ENCODE measurements at places on chromosomes 2 and 18.

DNA sequence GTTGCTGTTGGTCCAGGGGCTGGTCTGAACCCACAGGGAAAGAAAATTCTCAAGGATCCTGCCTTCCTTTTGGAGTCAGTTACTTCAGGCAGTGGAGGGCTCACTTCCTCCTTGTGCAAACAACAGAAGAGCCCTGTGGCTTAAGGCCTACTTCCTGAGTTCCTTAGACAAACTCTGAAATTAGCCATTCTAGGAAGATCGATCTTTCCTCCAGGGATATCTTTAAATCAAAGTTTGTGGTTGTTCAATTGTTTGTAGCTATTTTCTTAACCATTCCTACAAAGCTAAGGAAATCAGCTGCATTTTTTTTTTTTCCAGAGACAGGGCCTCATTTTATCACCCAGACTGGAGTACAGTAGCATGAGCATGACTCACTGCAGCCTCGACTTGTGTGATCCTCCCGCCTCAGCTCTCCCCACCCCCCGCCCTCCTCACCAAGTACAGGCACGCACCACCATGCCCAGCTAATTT is 156.0 kb downstream of the TANC1 start:
- DNase-seq: peak; percentile 86

DNA sequence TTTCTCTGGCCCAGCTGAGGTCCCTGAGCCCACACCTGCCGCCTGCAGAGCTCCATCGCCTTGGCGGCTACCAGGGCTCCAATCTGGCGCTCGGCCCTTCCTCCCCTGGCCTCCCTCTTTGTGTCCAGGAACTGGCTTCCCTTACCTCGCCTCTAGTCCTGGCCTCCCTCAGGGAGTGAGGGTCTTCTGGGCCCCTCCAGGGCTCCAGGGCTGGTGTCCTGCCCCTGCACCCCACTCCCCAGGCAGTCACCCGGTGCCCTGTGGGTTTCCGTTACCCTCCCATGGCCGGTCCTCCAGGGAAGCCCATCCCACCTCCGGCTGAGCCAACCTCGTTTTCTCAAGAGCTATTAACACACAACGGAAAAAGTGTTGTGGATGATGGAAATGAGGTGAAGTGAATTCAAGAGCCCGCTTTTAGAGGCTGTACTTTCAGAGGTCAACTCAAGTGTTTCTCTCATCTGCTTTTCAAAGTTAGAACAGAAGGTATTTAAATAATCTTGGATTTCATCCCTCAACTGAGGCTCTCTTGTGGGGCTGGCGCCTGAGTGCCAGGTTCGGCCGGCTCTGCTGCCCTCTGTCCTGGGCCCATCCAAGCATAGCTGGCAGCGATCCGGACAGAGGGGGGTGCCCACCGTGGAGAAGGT is 131.9 kb downstream of the ASB1 start:
- DNase-seq: no peak

GRCh38 chr18:45793264-45793965 is 32.1 kb upstream of the SIGLEC15 start:
- peak; percentile 99 for DNase-seq

DNA sequence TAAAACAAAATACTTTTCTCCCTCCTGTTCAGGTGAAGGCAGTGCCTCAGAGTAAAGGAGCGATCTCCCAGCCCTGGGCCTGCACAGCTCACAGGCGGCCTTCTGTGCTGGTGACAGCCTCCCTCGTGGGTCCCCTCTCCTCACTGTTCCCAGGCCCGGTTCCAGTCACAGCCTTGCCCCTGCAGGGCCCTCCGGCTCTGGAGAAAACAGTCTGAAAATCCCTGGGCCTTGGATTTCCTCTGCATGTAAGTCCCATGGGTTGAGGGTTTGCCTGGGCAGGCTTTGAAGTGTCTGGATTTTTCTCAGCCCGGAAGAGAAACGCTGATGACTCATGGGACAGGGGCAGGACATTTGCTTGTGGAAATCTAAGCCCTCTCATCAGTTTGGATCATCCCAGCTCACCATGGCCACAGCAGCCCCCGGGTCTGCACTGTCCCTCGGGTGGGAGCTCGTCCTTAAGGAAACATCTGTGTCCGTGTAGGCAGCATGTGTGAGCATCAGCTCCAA is 186.1 kb upstream of the RAB12 start:
- DNase-seq: peak; percentile 61

GRCh38 chr2:160747501-160748170 is 254.0 kb upstream of the RBMS1 start:
- peak; percentile 73 for DNase-seq

- no peak for DNase-seq
Observed at GRCh38 chr18:3753106-3753505, 303.1 kb downstream of the TGIF1 start.

DNA sequence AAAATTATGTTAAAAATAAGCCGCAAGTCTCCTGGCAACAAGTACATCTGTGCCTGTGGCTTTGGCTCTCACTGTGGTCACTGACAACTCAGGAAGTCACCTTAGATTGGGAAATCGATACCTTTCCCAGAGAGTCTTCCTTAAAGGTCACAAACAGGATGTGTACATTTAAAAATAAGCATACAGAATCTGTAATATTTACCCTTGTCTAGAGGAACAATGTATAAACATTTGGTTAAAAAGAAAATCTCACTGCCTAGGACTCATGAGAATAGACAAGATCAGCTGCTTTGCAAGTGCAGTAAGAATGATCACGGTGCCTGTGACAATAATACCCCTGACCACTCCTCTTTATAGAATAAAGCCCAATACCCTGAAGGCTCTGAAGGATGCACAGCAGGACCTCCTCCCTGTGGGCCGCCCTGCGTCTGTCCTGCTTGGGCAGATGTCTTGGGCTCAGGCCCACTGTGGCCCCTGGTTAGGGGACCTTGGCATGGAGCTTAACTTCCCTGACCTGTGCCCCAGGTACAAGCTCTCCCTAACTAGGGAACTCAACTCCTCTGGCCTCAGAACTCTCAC is 98.0 kb upstream of the MGAT4A start:
- DNase-seq: no peak

- DNase-seq: no peak
Observed at GRCh38 chr2:177548636-177549035, 156.1 kb downstream of the AGPS start.

- DNase-seq: no peak
Observed at GRCh38 chr18:42659187-42659586, 456.3 kb downstream of the RIT2 start.

GRCh38 chr18:49520661-49521145 is 33.7 kb upstream of the C18orf32 start:
- peak; percentile 60 for DNase-seq

GRCh38 chr2:8754106-8754776 is 72.4 kb downstream of the ID2 start:
- DNase-seq: no peak

GRCh38 chr2:215405722-215406581 is 29.9 kb downstream of the FN1 start:
- DNase-seq: no peak

DNA sequence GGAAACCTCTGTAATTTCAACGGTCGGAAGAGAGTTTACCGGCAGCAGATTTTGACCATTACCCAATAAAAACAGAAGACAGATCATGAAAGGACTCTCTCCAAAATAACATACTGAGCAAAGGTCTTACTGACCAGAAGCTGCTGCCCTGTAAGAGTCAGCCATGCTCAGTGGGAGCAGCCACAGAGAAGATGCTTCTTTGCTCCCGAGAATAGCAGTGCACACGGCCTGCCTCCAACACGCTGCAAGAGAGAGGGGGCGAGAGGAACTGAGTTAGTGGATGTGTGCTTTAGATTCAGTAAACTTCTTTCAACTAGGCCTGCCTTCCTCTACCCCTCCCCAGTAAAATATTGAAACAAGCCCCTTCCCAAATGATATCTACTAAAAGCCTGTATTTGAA is 103.7 kb downstream of the NCK2 start:
- no peak for DNase-seq

DNA sequence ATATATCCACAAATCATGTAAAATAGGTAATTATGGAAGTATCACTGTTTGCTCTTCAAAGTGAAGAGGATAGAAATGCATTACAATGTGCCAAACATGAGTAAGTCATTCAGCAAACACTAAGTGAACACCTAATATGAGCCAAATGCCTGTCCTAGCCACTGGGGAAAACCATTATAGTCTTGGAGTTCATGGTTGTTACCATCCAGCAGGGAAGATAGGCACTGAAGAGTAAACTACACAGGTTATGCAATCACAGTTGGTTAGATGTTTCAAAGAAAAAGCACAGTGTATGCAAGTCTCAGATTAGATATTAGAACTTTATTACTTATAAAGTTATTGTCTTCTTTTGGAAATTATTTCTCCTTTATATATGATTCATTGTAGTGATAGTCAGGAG is 3.9 kb upstream of the SERPINB2 start:
- peak; percentile 22 for DNase-seq

DNA sequence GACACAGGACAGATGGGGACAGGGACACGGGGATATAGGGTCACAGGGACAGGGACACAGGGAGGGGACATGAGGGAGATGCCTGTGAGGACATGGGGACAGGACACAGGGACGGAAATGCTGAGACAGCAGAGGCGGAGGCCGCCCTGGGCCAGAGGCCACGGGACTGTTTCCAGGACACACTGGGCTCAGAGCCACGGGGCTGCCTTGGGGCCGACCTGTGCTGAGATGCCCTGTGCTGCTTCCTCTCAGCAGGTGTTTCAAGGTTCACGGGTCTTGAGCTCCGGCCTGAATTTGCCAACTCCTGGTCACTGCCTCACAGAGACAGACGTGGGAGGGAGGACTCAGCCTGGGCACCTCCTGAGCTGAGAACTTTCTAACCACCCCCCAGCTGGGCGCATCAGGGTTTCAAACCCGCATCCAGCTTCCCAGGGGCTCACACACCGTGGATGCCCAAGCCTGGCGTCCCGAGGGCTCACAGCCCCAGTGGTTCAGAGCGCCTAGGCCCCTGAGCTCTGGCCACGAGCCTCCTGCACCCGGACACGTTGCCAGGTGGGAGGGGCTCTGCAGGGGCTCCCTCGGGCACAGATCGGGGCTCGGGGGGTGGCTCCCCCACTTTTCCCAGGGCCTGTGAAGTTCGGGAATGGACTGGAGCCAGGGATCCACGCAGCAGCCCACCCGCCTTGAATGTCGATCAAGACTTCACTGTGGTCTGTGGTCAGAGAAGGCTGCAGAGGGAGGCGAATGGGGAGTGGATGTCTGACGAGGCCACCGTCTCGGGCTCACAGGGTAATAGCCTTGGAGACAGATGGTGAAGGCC is 64.1 kb downstream of the SLC66A2 start:
- DNase-seq: no peak

- DNase-seq: no peak
Observed at GRCh38 chr18:61731693-61732376, 161.0 kb downstream of the RNF152 start.

DNA sequence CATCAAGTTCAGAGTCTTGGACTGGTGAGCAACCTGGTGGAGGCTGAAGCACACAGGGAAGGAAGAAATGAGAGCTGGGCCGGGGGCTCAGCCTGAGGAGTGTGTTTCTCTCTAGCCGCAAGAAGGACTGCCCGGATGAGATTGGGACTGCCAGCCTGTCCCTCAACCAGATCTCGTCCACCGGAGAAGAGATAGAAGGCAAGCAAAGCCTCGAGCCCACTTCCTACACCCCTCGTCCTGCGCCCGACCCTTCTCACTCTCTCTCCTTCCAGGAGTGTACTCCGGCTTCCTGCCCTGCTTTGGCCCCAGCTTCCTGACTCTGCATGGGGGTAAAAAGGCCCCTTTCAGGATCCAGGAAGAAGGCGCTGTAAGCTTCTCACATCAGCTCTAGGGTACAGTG is 26.2 kb downstream of the FER1L5 start:
- DNase-seq: no peak

DNA sequence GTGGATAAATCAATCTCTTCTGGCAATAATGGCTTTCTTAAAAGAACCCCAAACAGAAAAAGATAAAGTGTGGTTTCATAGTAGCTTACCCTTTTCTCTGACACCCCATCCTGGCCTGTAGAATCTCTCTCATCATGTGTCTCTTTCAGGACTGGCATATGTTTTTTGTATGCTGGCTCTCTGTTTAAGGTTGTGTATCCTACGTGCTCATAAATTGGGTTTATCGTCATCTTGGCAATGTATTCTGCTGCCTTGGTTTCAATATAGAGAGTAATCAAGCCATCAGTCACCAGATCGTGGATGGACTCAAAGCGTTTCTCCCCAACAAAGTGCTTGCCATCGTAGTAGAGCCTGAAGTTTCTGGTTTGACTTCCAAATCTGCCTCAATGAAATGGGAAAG is 113.5 kb upstream of the CHRNA1 start:
- DNase-seq: no peak

GRCh38 chr18:27780061-27780745 is 396.7 kb downstream of the CDH2 start:
- DNase-seq: no peak

GRCh38 chr2:231223001-231223375 is 24.6 kb downstream of the ARMC9 start:
- DNase-seq: no peak

GRCh38 chr2:157592374-157592773 is 36.3 kb downstream of the ACVR1C start:
- DNase-seq: no peak

GRCh38 chr2:132814651-132815050 is 144.6 kb upstream of the LYPD1 start:
- DNase-seq: no peak

DNA sequence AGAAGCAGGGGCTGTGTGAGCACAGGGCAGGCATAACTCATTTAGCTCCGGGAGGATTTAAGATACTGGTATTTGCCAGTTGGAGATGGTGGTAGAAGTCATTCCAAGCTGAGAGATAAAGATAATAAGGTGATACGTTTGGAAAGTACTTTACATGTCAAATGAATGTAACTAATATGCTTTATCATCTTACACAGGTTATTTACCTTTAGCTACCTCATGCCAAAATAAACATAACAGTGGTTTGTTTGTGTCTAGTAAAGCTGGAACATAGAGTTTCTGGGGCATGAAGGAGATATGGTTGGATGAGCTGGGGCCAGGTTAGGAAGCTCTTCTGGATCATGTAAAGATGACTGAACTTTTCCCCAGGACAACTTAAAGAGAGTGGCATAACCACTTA is 126.9 kb upstream of the PIK3C3 start:
- DNase-seq: no peak

GRCh38 chr18:9441061-9441460 is 34.3 kb upstream of the RALBP1 start:
- DNase-seq: no peak

DNA sequence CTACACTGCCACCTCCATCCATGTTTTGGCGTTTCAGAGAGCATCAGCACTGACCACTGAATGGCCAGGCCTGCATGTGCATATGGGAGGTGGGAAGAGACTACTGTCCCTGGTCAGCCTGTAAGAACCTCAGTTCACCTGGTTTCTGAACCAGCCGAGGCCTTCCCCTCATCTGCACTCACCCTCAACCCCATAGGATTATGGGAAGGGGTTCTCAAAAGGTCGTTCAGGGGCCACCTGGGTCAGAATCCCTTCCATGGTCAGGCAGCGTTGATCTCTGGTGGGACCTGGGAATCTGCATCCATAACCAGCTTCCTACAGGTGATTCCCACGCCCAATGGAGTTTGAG is 36.7 kb downstream of the TET3 start:
- no peak for DNase-seq

DNA sequence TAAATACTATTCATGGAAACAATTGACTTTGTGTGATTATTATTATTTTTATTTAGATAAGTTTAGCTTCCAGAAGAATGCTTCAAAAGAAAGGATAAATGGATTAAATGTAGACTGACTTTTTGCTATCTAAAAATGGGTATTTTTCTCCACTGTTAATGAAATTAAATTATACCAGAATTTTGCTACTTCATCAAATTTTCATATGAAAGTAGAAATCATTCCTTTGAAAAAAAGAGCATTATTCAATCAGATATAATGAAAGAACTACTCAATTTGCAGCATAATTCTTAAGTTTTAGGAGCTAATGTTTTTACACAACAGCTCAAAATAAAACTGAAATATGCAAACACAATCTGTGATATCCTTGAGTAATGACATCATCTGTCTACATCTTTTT is 1424.6 kb downstream of the DPP10 start:
- DNase-seq: no peak
